Stimulated activated CD4-positive, alpha-beta T cell treated with anti-CD3 and anti-CD28 coated beads, Interleukin-15, amount 100 ng/mL, for 24 hours (primary cell): ENCODE measurements at places on chromosomes 1 and 21.

- no peak for DNase-seq
These were observed 108.1 kb downstream of the KAZN start for GRCh38 chr1:14706631-14707030.

GRCh38 chr1:94079080-94079940 is 41.6 kb downstream of the ABCA4 start:
- no peak for DNase-seq

DNA sequence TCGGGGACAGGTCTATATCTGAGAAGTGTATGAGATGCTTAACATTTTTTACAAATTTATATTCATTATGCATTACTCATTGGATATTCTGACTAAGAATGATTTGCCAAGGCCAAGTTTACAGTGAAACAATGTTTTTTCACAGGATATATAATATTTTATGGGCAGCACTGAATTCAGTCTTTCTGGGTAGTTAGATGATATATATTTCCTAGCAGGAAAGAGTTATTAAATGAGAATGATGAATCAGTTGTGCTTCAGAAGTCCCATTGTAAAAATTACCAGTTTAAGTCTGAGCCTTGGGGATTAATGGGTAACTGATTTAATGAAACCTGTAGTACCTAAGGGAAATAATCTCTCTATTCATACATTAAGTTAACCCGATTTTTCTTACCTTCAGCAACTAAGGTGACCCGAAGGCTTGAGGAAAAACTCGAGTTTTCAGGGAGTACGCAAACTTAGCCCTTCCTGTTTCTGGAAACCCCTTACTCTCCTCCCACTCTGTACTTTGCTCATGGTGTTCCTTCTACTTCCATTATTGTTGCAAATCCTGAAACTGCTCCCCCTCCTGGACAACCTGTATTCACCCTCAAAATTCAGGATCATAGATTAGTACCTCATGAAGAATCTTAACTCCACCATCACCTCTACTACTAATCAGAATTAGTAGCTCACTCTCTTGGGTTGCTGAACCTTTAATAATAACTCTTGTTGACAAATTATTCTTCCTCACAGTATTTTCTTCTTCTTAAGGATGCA is 135.1 kb downstream of the AK5 start:
- no peak for DNase-seq

DNA sequence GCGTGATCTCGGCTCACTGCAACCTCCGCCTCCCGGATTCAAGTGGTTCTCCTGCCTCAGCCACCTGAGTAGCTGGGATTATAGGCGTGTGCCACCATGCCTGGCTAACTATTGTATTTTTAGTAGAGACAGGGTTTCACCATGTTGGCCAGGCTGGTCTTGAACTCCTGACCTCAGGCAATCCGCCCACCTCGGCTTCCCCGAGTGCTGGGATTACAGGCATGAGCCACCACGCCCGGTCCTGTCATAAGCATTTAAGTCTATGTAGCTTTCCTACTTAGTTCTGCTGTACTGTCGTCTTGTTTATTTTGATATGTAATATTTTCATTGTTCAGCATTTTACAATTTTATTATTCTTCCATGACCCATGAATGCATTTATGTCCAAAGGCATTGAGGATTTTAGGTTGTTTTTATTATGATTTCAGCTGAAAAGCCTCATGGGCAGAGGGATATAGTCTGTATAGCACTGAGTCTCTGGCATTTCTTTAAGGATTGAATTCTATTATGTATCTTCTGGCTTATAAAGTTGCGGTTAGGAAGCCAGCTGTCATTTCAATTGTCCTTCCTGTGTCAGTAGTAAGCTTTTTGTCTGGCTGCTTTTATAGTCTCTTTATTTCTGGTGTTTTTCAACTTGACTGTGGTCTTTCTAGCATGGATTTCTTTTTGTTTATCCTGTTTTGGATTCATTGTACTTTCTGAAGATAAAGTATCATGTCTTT is 9.2 kb downstream of the AGPAT3 start:
- DNase-seq = no peak

- no peak for DNase-seq
These were observed 9.1 kb upstream of the COA7 start for GRCh38 chr1:52706941-52707926.

DNA sequence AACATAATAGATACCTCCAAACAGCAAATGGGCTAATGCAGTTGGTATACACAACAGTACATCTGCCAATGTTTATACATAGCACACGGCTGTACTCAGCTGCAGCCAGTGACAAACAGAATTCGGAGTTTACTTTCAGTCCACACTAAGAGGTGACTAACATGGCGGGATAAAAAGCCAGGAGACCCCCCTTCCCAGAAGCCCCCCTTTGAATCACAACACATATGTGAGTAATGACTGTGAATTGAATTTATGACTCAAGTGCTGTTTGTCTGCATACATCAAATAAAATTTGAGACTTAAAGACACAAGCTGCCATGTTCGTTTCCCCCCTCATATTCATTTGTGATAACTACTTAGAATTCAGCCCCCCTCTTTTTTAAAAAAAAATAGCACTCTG is 113.2 kb downstream of the RUNX1 start:
- no peak for DNase-seq

DNA sequence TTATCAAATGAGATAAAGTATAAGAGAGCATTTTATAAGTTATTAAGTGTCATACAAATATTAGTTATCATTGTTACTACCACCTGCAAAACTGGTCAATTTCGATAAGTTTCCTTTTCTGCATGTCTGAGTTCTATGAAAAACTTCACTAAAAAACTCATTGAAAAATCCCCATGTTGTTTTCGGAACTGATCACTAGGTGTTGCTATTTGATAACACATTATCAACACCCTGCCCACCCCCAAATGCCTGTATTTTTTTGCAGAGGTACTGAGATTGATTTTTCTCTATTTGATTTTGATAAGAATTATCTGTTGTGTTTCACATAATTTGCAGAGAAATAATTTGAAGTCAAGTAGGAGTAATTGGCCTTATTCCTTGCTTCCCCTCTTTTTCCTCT is 22.1 kb upstream of the DISP1 start:
- no peak for DNase-seq

GRCh38 chr1:114043054-114043453 is 63.8 kb downstream of the OLFML3 start:
- DNase-seq = no peak

DNA sequence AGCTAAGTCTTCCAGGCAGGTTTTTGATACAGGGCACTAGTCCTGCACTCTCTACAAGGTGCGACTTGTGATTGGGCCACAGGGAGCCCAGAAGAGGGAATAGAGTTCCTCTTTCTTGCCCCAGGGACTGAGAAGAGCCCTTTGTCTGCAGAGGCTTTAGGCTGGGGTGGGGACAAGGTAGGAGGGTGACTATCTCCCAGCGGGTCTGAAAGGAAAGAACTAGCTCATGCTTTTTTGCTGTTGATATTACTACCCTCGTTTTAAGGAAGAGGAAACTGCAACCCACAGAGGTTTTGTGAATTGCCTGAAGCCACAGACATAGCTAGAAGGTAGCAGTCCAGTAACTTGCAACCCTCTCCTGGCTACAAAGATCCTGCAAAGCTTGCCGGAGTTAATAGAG is 615.2 kb downstream of the MATN1 start:
- no peak for DNase-seq

DNA sequence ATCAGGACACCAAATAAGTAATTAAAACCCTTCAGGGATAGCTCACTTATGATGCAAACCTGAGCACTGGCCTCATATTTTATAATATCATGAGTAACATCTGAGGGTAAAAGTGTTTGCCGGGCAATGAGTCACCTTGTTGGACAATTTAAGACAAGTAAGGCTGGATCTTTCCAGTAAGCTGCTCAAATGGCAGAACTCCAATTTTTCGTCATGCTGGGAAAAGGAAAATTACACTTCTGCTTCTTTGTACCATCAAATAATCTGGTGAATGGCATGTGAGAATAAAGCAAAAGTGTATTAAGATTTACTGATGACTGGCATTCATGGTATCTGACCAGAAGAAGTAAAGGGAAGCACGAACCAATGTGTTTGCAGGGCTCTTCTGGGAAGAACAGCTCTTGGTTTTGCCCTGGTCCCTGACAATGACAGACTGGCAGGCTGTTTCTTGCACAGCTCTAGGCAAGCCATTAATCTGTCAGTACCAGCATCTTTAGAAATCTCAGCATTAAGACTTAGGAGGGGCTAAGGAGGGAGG is 392.2 kb downstream of the VAV3 start:
- no peak for DNase-seq

DNA sequence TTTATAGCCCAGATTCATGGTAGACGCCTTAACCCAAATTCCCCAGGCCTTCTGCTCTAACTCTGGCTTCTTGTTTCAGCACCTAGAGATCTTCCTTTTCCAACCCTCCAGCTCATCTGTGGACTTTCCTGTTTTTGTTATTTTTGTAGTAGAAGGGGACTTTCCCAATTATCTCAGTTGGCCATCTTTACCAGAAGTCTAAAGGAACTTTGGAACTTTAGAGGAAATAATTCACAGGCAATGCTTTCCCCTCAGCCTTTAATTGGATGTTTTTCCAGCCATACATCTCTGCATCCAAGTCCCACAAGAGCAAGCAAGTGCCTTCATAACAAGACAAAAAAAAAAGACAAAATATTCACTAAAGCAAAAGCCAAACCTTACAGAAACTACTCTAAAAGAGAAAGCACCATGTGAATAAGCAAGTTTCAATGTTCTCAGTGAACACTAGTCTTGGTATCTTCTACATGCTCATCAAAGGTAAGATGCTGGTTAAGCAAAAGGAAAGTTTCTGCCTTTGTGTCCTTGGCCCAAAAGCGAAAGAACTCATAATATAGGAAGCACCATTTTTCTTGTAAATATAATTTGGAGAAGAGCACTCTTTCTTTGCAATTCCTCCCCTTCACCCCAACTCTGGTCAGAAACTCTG is 377.3 kb downstream of the SETD4 start:
- DNase-seq = no peak

DNA sequence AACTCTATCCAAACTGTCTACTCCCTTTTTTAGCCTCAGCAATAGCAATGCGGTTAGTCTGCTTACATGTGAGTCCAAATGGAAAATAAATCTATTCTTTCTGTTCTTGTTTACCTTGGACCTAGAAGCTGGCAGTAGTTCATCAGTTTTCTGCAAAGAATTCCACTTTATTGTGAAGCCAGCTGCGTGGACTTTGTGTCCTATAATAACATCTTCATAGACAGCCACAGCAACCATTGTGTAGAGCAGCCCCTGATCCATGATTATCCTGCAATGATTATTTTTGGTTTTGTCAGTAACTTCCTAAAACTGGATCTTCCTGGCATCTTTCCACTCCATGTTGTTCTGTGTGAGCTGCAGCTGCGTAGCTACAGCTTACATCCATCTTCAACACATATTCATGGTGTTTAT is 408.7 kb downstream of the NUF2 start:
- DNase-seq = no peak

DNA sequence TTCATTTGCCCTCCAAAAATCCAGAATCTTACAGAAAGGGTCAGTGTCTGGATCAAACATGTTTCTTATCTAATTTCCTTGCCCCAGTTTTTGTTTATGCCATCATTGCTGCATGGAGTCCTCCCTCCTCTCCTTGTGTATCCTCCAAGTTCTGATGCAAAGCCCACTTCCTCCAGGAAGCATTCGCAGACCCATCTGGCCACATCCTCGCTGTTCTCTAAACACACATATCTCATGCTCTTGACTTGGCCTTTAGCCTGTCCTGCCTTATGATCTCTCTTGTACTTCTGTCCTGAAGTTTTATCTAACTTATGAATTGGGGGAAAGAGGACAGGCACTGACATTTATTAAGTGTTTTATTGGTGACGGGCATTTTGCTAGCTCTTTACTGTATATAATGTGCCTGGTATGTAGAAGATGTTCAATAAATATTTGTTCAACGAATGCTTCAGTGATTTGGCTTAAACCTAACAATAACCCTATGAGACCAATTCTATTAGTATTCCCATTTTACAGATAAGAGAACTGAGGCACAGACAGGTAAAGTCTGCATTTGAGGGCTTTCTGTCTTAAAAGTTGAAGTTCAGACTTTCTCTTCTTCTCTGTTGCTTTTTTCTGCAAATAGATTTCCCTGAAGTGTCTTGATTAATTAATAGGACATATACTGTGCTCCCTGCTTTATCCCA is 19.2 kb upstream of the ID3 start:
- no peak for DNase-seq

GRCh38 chr1:38567401-38567800 is 292.2 kb downstream of the RRAGC start:
- DNase-seq = no peak

- no peak for DNase-seq
These were observed 3.6 kb upstream of the MXRA8 start for GRCh38 chr1:1361982-1362423.

- DNase-seq = no peak
These were observed 358.4 kb downstream of the NTNG1 start for GRCh38 chr1:107499139-107499744.

- no peak for DNase-seq
These were observed 48.4 kb downstream of the NKAIN1 start for GRCh38 chr1:31191281-31191680.

DNA sequence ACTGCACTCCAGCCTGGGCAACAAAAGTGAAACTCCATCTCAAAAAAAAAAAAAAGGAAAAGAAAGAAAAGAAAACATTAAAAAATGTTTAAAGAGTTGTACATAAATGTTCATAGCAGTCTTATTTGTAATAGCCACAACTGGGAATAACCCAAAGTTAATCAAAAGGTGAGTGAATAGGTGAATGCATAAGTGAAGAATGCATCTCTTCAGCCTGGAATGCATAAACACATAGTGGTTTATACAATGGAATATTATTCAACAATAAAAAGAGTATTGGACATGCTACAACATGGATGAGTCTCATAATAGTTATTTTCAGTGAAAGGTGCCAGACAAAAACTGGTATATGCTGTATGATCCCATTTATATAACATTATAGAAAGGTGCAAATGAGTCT is 18.1 kb downstream of the LDLRAD1 start:
- no peak for DNase-seq

DNA sequence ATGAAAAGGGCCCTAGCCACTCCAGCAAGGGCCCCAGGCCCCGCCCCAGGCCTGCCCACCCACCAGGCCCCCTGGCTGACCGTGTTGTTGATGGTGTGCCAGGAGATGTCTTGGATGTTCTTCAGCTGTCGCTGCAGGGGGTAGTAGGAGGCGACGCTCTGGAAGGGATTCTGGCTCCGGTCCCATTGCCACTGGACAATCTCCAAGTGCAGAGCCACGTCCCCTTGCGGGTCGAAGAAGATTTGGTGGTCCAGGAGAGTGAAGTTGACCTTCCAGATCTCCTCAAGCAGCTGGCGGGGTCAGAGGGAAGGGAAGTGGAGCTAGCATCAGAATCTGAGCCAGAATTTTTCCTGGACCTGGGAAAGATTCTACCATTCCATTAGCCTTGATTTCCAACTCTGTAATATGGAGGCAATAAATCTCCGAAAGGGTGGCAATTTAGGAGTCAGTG is 10.2 kb downstream of the TAS1R2 start:
- DNase-seq = no peak
